H9 (cell line): ENCODE measurements at places on chromosomes 12 and 14.
A peak's percentile ranks its signal among the peaks of the same experiment; 100 is the strongest.

DNA sequence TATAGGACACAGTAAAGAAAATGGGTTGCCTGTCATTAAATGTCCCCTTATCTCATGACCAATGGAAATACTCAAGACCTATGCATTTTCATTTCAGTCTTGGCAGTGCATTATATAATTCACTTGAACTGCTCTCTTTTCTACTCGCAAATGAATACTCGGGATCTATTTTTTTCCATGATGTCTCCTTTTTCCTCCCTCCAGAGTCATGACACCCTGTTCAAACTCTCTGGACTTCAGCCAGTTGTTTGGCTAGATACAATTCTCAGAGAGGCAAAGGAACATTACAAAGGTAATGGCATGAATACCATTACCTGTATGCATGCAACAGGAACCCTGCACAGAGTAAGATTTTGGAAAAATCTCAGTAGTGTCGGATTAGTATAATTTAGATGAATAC is 130.9 kb downstream of the GPR135 start:
- no peak for DNase-seq

DNA sequence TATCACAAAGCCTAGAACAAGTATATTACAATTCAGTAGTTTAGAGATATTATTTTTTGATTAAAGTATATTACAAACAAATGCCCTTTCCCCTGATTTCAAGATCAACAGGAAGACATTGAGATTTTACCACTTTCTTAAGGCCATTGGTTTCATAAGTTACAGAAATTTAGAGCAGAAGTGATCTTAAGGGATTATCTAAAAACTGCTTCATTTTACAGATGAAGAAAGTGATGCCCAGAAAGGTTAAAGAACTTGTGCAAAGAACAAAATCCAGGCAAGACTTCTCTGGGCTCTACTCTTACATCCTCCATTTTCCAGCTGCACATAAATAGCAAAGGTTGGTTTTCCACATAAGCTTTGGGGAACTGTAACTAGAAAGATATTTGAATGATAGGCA is 87.5 kb downstream of the DUSP6 start:
- no peak for DNase-seq

DNA sequence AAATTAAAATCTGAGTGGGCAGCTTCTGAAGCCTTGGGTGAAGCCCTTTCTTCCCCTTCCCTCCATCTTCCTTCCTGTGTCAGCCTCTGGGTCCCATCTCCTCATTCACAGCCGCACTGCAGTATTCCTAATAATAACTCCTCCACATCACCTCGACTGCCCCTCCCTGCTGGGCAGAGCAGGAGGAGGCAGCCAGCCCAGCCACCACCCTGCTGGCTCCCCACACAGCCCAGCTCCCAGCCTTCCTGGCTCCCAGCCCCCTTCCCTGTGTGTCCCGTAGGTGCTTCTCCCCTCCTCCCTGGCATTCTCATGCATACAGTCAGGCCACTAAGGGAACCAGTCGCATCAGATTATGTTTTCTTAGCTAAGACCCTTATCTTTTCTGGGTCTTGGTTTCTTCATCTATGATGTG is 3.7 kb downstream of the IFFO1 start:
- peak; percentile 25 for DNase-seq

- DNase-seq: no peak
Measured at GRCh38 chr14:58690801-58691516, 53.2 kb downstream of the DACT1 start.

DNA sequence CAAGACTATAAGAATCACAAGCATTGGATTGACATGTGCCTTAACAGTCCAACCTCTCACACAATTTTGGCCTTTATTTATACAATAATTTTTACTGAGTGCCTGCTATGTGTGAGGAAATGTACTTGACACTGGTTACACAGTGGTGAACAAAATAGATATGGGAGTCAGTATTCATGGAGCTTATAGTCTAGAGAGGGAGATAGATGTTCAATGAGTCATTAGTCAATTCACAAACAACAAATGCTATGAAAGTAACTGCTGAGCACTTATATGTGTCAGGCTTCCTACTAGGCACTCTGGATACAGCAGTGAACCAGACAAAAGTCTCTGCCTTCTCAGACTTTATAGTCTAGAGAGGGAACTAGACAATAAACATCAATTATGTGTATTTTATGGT is 3.7 kb downstream of the CFAP54 start:
- DNase-seq: no peak

DNA sequence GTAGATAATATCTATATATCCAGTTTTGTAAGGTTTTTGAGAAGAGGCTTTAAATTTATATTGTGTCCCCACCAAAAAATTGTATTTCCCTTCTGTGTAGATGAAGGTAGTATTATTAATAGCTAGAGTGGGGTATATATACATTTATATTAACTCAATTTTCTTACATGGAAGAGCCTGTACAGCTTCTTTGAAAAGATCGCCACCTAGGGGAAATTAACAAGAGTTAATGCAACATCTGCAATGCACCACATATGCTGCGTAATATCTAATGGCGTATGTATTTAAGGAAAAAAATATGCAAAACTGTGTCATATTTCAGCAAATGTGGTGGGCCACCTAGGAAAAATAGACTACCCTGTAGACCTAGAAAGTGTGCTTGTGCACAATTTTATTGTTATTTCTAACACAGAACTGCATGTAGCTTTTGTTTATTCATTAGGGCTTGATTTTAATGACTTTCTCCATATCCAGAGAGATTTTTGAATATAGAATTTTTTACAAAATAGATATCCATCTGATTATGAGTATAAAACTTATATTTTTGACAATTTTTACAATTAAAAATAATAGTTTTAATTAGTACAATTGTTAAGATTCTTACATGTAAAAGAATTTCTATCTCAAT is 14.0 kb downstream of the CCER1 start:
- no peak for DNase-seq

DNA sequence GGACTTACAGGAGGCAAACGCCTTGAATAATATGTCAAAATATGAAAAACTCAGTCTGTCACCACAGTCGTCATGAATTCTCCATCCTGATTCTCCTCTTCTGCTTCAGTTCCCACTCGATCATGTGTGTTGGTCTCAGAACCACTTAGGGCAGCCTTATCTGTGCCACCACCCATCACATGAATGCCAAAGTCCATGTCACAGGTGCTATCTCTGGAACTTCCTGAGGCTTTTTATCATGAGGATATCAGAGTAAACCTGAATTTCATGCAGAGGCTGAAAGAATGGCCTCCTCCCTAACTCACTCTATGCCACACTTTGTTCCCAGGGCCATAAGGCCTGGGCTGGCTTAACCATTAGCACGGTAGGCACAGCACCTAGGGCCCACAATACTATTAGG is 28.8 kb upstream of the MAP3K9 start:
- no peak for DNase-seq

DNA sequence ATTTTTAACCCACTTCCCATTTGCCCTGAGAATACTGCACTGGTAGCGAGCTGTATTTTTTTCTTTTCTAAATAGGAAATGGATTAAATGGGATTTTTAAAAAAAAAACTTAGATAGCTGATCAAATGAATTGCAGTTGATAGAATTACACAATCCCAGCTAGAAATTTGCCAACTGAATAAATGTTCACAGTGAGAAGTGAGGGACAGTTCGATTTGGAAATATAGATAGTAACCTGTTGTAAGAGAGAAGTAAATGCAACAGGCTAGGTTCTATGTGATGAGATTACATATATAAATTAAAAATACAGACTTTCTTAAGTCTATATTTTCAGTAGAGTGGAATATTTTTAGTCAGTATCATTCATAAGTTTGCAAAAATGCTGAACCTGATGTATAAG is 48.1 kb upstream of the SMCO2 start:
- DNase-seq: no peak

- no peak for DNase-seq
Measured at GRCh38 chr14:103318750-103319419, 15.2 kb upstream of the EIF5 start.

DNA sequence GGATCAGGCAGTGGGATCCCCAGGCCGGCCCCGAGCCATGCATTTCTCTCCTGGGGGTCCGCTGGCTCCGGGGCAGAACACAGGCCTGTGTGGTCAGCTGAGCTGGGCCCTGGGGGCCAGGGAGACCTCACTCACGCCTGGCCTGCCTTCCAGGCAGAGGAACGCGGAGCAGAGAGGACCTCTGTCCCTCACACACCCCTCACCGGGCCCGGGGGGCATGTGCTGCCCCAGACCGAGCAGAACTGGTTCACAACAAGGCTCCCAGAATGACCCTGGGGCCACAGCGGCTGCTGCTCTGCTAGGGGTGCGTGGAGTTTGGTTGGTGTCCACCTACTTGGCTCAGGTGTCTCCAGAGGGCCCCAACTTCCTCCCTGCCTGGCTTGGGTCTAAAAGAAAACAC is 33.0 kb upstream of the RFLNA start:
- DNase-seq: no peak

GRCh38 chr12:109775172-109775881 is 57.9 kb downstream of the TRPV4 start:
- peak; percentile 81 for DNase-seq

GRCh38 chr12:44431647-44432343 is 444.3 kb downstream of the NELL2 start:
- no peak for DNase-seq

DNA sequence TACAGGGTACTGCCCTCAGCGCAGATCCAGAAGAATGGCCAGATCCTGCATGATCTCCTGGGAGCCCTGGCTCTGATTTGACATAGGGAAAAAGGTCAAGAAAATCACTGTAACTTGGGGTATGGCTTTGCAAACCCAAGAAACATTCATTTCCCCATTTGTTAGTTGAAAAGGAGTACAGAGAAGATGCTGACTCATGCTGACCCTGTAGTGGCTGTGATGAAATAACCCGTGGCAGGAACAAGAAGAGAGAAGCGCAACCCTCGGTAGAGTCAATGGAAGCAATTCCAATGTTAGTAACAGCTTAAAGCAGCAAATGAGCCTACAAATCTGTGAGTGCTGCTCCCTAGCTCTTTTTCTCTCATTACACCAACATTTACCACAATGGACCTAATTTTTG is 281.6 kb upstream of the NPAS3 start:
- no peak for DNase-seq

DNA sequence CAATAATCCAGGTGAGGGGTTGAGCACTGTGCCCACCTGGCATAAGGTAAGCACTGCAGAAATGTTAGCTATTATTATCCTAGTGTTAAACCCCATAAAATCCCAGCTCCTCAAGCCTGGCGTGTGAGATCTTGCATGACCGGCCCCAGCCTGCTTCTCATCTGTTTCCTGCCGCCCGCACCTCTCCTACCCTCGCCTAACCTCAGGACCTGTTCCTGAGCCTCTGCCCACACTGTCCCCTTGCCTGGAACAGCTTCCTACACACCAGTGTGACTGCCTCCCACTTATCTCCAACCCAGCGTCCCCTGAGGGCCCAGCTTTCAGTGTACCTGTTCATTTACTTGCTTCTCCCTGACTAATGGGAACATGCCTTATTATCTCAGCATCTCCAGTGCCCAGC is 24.7 kb downstream of the ISCA2 start:
- DNase-seq: no peak

DNA sequence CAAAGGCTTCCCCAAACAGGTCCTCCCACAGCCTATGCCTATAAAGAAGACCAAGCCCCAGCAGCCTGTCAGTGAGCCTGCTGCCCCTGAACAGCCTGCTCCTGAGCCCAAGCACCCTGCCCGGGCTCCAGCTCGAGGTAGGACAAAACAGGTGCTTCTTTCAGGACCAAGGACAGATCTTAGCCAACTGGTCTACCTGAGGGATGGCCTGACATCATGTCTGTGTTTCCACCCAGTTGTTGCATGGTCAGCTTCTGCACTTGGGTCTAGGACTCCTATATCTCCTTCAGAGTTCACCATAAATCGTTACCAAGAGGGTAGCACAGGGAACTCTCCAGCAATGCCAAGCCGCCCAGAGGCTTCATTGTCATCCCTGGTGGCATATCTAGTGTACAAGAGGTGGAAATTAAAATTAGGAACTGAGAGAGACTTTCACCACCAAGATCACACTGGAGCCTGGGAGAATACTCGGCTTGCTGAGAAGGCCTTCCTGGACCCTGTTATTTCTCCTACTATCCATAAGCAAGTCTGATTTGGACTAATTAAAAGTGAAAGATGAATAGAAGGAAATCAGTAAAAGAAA is 38.2 kb upstream of the OAS1 start:
- DNase-seq: peak; percentile 66

- DNase-seq: no peak
Measured at GRCh38 chr12:115394496-115395220, 710.7 kb upstream of the TBX3 start.

DNA sequence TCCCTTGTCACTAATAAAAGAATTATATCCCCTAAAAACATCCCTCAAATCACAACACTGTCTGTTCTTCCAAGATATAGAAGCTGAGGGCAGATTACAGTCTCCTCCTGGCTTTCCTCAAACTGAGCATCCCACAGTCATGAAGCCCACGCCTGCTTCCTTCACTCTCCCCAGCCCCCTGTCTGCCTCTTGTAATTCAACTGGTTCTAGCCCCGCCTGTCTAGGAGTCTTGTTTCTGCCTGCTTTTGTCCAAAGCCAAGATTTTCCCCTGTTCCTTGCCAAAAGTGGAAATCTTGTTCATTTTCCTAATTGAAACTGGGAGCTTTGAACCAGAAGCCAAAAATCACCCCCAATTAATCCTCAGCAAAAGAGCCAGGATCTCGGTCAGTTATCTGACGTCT is 35.9 kb upstream of the PWP1 start:
- no peak for DNase-seq

- DNase-seq: no peak
Measured at GRCh38 chr12:66697404-66697803, 18.5 kb upstream of the GRIP1 start.

GRCh38 chr14:68651652-68652432 is 141.0 kb downstream of the ZFP36L1 start:
- DNase-seq: peak; percentile 22

- DNase-seq: no peak
Measured at GRCh38 chr14:53534841-53535240, 381.7 kb upstream of the DDHD1 start.

GRCh38 chr12:126974779-126975178 is 1292.2 kb upstream of the TMEM132C start:
- peak; percentile 54 for DNase-seq

DNA sequence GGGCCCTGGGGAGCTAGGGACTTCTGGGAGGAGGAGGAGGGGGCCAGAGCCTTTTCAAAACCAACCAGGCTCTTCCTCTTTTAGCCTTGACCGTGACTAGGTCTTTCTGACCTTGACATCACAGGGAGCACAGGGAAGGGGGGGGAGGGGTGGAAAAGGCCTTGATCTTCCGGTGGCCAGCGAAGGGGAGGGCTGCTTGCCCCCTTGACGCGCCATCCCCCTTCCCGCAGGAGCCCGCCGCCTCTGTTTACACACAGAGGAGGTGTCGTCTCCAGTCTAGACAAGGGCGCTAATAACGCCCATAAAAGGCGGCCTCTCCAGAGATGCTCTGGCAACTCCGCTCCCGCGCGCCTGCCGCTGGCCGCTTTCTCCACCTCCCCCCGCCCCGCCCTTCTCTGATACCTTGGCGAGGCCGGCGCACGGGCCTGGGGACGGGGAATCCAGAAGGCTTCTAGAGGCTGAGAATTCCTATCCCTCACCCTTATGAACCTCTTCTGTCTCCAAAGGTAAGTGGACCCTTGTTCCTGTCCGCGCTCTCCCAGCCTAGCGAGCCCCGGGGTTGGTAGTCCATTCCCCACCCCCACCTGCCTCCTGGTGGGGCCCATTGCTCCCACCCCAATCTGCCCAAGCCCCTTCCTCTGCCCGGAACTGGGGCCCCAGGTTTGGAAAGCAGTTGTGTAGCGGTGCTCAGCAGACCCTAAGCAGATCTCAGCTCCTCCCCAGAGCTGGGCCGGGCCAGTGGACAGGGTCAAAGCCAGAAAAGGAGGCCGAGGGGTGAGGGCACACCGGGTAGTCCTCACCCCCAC is 4.9 kb upstream of the HOXC12 start:
- DNase-seq: peak; percentile 72
